ENCODE measurements at places on chromosomes 3 and 15. TPM values are rescaled to one million over a fixed set of nuclear protein-coding genes. Genes with fewer than 3 reads are reported as not detected.

Gene MCF2L2
- polyA plus RNA-seq, result 0.56 TPM

Gene FOXL2NB
- polyA plus RNA-seq, result not detected

DNA sequence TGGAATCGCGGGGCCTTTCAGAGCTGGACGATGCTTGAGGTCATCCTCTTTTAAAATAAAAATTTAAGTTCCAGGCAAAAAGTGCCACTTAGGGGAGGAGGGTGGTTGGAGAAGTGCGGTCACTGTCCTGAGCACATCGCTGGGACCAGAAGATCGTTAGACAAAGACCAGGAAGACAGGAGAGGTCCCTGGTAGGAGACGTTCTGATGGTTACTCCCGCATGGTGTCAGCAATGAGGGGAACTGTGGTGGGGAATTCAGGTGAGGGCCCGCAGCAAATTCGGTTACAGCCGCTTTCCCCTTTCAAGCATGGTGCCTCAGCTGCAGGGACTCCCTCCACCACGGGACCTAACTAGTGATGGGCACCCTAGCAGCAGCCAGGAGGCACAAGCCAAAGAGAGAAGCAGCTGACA lies 1.0 kb upstream of the ISY1 start:
- DNase-seq, result peak; percentile 38
- H3K4me3 ChIP-seq, result peak overlapping the region; percentile 86
- no peaks in the 10 kb centered on the region for H3K4me1 ChIP-seq
- peak overlapping the region; percentile 99 for H3K27ac ChIP-seq

DNA sequence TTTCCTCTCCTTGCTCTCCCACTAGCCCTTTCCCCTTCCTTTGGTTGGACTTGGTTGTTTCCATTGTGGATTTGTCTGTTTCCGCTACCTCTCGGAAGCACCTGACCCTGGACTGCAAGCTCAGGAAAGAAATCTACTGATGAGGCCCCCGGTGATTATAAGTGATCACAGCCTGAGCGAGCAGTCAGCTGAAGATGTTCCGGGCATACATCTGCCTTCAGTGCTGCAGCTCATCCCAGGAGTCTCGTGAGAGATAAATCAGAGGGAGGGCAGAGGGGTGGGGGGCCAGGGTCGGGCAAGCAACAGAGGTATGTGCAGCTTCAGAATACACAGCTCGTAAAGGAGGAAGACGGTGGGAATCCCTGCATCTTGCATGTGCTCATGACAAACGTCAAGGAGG lies 102.1 kb downstream of the MRPL46 start:
- no peak overlapping the region for H3K4me3 ChIP-seq
- no peak for DNase-seq
- H3K27me3 ChIP-seq, result no peaks in the 10 kb centered on the region
- H3K36me3 ChIP-seq, result no peaks in the 10 kb centered on the region

- no peak overlapping the region for H3K4me3 ChIP-seq
- H3K36me3 ChIP-seq, result no peaks in the 10 kb centered on the region
- no peak for DNase-seq
- H3K4me1 ChIP-seq, result no peaks in the 10 kb centered on the region
Observed at GRCh38 chr3:122343654-122344053, 18.6 kb downstream of the CSTA start.

- no peaks in the 10 kb centered on the region for H3K27me3 ChIP-seq
- H3K4me1 ChIP-seq, result no peaks in the 10 kb centered on the region
- no peak for DNase-seq
- H3K27ac ChIP-seq, result no peak overlapping the region
- no peaks in the 10 kb centered on the region for H3K36me3 ChIP-seq
Observed at GRCh38 chr3:110070161-110070916, 733.0 kb upstream of the DPPA4 start.

GRCh38 chr15:92189166-92189565 lies 204.5 kb upstream of the ST8SIA2 start:
- H3K4me1 ChIP-seq, result no peaks in the 10 kb centered on the region
- no peaks in the 10 kb centered on the region for H3K27me3 ChIP-seq
- no peak overlapping the region for H3K4me3 ChIP-seq
- H3K36me3 ChIP-seq, result no peaks in the 10 kb centered on the region
- DNase-seq, result no peak
- no peak overlapping the region for H3K27ac ChIP-seq

- no peak overlapping the region for H3K4me3 ChIP-seq
- H3K27ac ChIP-seq, result no peak overlapping the region
- no peak for DNase-seq
- H3K36me3 ChIP-seq, result no peaks in the 10 kb centered on the region
- peaks cover 20% of the 10 kb centered on the region for H3K4me1 ChIP-seq
Observed at GRCh38 chr3:34998902-34999301, 640.4 kb upstream of the ARPP21 start.

DNA sequence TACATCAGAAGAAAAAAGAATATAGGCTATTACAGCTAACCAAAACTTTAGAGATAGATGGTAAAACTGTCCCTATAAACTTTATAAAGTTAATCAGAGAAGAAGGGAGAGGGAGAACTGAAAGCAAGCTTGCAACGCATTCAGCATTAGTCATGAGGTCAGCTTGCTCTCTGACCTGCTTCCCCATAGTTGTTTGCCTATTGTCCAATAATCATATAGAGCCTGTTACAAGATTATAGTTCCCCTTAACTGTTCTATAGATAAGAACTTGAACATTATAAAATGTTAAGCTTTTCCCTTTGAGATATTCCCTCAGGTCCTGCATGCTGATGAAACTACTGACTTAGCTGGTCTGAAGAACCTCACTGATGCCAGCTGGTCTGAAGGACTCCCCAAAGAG lies 74.5 kb downstream of the CPNE4 start:
- DNase-seq, result no peak
- H3K27me3 ChIP-seq, result no peaks in the 10 kb centered on the region
- no peak overlapping the region for H3K27ac ChIP-seq
- H3K4me3 ChIP-seq, result no peak overlapping the region
- no peaks in the 10 kb centered on the region for H3K36me3 ChIP-seq

DNA sequence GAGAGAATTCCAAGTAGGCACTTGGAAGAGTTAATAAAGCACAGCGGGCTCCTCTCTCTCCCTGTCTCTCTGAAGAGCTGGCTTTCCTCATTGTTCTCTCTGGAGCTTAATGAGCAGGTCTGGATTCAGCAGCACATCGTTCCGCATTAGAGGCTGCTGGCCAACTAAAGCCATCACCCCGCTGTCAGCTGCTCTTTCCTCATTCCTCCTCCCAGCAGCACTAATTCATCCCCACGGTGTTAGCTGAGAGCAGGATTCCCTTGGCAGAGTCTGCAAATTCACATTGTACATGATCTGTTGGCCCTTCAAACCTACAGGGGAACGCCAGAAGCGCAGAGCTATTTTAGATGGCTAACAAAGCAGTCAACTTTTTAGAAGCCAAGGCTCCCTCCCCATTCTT lies 44.2 kb downstream of the SGO1 start:
- no peaks in the 10 kb centered on the region for H3K27me3 ChIP-seq
- peak; percentile 46 for DNase-seq
- H3K4me3 ChIP-seq, result no peak overlapping the region
- no peaks in the 10 kb centered on the region for H3K4me1 ChIP-seq
- H3K36me3 ChIP-seq, result no peaks in the 10 kb centered on the region
- no peak overlapping the region for H3K27ac ChIP-seq

- no peaks in the 10 kb centered on the region for H3K4me1 ChIP-seq
- no peak overlapping the region for H3K27ac ChIP-seq
- H3K4me3 ChIP-seq, result no peak overlapping the region
- H3K27me3 ChIP-seq, result no peaks in the 10 kb centered on the region
- no peaks in the 10 kb centered on the region for H3K36me3 ChIP-seq
Observed at GRCh38 chr15:73873889-73874511, 636 bp downstream of the TBC1D21 start.

DNA sequence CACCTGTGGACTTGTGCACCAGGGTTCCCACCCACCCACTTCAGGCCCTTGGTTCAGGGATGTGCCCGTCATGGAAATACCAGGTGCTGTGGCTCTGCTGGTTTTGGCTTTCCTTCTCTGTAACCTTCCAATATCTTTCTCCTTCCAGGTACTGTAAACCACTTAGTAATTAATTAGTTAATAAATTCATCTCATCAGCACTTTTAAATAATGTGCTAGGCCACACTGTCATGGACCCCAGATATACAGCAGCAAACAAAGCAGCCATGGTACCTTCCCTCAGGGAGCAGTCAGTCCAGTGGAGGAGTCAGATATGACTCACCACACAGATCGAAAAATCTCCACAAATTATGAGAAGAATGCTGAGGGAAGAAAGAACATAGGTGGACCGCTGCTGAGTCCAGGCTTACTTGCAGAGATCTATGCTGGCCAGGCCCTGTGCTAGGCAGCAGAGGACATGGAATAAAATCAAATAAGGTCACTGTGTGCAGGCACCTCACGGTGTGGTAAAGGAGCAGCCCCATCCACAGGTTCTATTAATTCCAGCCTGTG lies 6.8 kb upstream of the GATA2 start:
- DNase-seq, result no peak
- no peaks in the 10 kb centered on the region for H3K27me3 ChIP-seq
- no peaks in the 10 kb centered on the region for H3K4me1 ChIP-seq
- H3K4me3 ChIP-seq, result no peak overlapping the region
- H3K27ac ChIP-seq, result no peak overlapping the region
- H3K36me3 ChIP-seq, result no peaks in the 10 kb centered on the region
